ENCODE measurements at places on chromosomes 4 and X. TPM values are rescaled to one million over a fixed set of nuclear protein-coding genes. Genes with fewer than 3 reads are reported as not detected.

Gene FAM236D
- not detected for total RNA-seq

Gene GAGE1
- not detected for total RNA-seq

Gene LRP2BP
- 0.94 TPM for total RNA-seq

Gene PABPC1L2A
- not detected for total RNA-seq

Gene STARD8
- total RNA-seq, result 9.9 TPM

Gene TIGD2
- 2.6 TPM for total RNA-seq

Gene NXT2
- 5.2 TPM for total RNA-seq

Gene ALPK1
- 5.3 TPM for total RNA-seq

Gene TCEAL9
- total RNA-seq, result 61.4 TPM

Gene CXCL11
- total RNA-seq, result 5.7 TPM

Gene SH3RF1
- total RNA-seq, result 11.1 TPM

Gene KDR
- 260 TPM for total RNA-seq

Gene ASB9
- total RNA-seq, result 4.9 TPM

Gene SCOC
- total RNA-seq, result 24.0 TPM

Gene AR
- total RNA-seq, result 0.49 TPM

Gene SMIM31
- total RNA-seq, result not detected

Gene TMSB15C
- 2.8 TPM for total RNA-seq

Gene ZNF827
- total RNA-seq, result 4.0 TPM

Gene PITX2
- total RNA-seq, result 0.16 TPM

Gene TBC1D8B
- total RNA-seq, result 2.4 TPM

Gene NSUN7
- total RNA-seq, result under 0.01 TPM

Gene SEPTIN6
- total RNA-seq, result 7.1 TPM

Gene MAP7D2
- 0.19 TPM for total RNA-seq

Gene CPXCR1
- not detected for total RNA-seq

Gene INTU
- 5.5 TPM for total RNA-seq

Gene CCKAR
- total RNA-seq, result not detected

Gene SEC24B
- total RNA-seq, result 8.9 TPM

Gene MBTPS2
- total RNA-seq, result 2.9 TPM

Gene DUX4
- not detected for total RNA-seq
